ENCODE measurements at places on chromosomes 6 and 20. TPM values are rescaled to one million over a fixed set of nuclear protein-coding genes. Genes with fewer than 3 reads are reported as not detected.

The KCNB1 gene
- total RNA-seq, result 5.1 TPM

DNA sequence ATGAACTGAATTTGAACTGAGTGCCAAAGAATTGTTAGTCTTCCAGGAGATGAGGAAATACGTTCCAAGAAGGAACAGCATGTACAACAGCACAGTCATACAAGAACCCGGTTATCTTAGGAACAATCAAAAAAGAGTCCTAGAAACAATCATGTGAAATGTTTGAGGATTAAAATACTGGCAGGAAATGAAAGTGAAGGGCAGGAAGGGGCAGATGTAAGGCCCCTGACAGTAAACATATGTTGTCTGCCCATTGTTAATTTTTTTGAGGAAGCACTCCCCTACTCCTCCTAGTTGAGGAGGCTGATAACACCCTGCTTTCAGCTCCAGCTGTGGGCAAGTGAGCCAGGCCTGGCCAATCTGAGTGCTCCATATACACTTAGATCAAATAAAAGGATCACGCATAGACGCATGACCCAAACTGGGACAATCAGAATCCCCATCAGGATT is 220.9 kb downstream of the HACE1 start:
- no peaks in the 10 kb centered on the region for H3K27me3 ChIP-seq
- no peak overlapping the region for H3K4me3 ChIP-seq
- no peaks in the 10 kb centered on the region for H3K36me3 ChIP-seq

DNA sequence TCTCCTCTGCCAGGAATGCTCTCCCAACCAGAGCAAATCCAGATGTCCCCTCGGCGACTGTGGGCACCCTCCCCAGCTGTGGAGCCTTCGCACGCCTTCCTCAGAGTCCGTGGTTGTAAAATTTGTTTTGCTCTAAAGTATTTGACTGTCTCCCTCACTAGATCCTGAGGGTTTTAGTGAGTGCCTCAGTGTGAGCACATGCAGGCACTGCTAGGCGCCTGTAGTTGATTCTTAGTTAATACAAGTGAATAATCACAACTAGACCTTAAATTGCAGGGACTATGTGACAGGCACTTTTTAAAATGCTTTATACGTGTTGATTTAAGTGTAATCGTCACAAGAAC is 680 bp upstream of the MTCH1 start:
- peaks cover 3% of the 10 kb centered on the region for H3K4me1 ChIP-seq
- H3K27me3 ChIP-seq, result no peaks in the 10 kb centered on the region
- H3K4me3 ChIP-seq, result peak overlapping the region; percentile 98
- H3K27ac ChIP-seq, result peak overlapping the region; percentile 96
- H3K36me3 ChIP-seq, result no peaks in the 10 kb centered on the region

GRCh38 chr6:55794136-55794812 is 81.1 kb downstream of the BMP5 start:
- H3K4me3 ChIP-seq, result no peak overlapping the region
- DNase-seq, result no peak
- no peaks in the 10 kb centered on the region for H3K27me3 ChIP-seq
- H3K36me3 ChIP-seq, result no peaks in the 10 kb centered on the region

The TP53TG5 gene
- not detected for total RNA-seq

The RRAGD gene
- 38.6 TPM for total RNA-seq

DNA sequence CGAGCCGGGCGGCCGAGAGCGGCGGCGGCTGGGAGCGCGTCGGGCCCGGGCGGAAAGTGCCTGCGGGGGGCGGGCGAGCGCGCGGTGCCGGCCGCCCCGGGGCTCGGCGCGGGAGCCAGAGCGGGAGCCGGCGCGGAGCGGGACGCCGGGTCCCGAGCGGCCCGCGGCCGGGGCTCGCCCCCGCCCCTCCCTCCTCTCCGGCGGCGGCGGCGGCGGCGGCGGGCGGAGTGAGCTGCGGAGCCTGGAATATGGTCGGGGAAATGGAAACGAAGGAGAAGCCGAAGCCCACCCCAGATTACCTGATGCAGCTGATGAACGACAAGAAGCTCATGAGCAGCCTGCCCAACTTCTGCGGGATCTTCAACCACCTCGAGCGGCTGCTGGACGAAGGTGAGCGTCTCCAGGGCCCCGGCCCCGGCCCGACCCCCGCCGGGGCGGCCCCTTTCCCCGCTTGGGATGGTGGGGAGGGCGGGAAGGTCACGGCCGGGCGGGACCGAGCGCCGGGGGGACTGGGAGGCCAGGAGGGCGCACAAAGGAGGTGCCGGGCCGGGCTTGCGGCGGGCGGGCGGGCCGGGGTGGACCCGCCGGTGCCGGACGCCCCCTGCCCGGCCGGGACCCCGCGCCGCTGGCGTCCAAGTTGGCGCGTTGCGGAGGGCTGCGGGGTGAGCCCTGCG is 565 bp downstream of the QKI start:
- H3K36me3 ChIP-seq, result no peaks in the 10 kb centered on the region
- DNase-seq, result no peak
- H3K27me3 ChIP-seq, result no peaks in the 10 kb centered on the region
- H3K4me3 ChIP-seq, result peak overlapping the region; percentile 97

DNA sequence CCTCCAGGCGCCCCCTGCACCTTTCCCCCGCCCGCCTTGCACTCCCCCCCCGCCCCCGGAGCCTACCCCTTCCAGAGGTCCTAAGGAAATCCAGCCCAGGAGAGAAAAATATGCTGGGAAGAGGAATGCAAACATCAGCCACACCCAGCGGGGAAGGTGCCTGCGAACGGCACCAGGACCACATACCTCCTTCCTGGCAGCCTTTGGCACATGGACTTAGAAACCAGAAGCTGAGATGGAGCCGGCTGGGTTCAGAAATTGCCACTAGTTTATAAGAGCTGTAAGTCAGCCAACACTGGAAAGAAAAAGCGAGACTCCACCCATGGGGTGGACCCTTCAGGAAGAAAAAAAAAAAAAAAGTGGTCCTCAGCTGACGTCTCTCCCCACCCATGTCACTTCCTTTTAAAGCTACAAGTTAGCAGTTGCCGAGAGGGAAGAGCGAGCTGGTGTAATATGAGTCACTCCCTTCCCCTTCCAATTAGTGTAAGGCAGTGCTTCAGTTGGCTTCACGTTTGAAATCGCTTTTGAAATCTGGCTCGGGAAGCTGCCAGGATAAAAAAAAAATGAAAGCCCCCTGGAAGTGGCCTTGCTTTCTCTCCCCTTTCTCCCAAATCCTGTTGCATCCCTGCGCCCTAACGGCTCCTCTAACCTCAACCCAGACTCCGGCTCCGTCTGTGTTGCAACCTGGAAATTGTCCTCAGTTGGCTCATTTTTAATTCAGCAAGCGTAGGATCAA is at the start of gene AGPAT4:
TSS of gene AGPAT4 (minus strand) at position 310 of the 736 bp plus-strand sequence. CDS start 41,848 bp downstream, outside the sequence.
- peak within 1 kb of the TSS; percentile 75 for H3K27ac ChIP-seq
- H3K27me3 ChIP-seq, result no peaks in the 10 kb centered on the region
- no peaks in the 10 kb centered on the region for H3K36me3 ChIP-seq
- peak within 1 kb of the TSS; percentile 79 for H3K4me3 ChIP-seq
- no peaks in the 10 kb centered on the region for H3K4me1 ChIP-seq

The GCLC gene
- total RNA-seq, result 33.8 TPM

The PTGIS gene
- total RNA-seq, result 41.0 TPM

GRCh38 chr6:2970753-2971419 is 481 bp downstream of the SERPINB6 start:
- H3K4me1 ChIP-seq, result no peaks in the 10 kb centered on the region
- no peaks in the 10 kb centered on the region for H3K27me3 ChIP-seq
- peak overlapping the region; percentile 72 for H3K4me3 ChIP-seq
- H3K36me3 ChIP-seq, result no peaks in the 10 kb centered on the region
- H3K27ac ChIP-seq, result peak overlapping the region; percentile 100
- DNase-seq, result no peak

DNA sequence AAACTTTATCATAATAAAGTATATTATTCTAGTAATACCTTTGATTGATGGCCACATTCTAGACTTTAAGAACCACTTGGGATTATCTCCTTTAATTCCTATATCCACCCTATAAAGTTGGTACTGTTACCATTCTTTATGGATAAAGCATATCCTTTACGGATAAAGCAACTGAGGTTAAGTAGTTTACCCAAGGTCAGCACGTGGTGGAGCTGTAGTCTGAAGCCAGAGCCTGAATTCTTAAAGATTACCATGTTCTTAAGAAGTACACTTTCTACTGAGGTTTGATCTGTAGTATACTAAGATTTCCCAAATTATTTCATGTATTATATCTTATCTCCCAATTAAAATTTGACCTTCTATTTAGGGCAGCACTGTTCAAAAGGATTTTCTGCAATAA is 3.0 kb upstream of the NCOA7 start:
- H3K27ac ChIP-seq, result no peak overlapping the region
- H3K4me1 ChIP-seq, result peaks cover 6% of the 10 kb centered on the region
- H3K36me3 ChIP-seq, result no peaks in the 10 kb centered on the region
- no peaks in the 10 kb centered on the region for H3K27me3 ChIP-seq
- H3K4me3 ChIP-seq, result no peak overlapping the region

The CTAGE9 gene
- not detected for total RNA-seq

- no peaks in the 10 kb centered on the region for H3K4me1 ChIP-seq
- H3K27ac ChIP-seq, result no peak overlapping the region
- no peak for DNase-seq
- H3K27me3 ChIP-seq, result no peaks in the 10 kb centered on the region
Observed at GRCh38 chr6:71268735-71269437, 19.7 kb upstream of the OGFRL1 start.

- no peak for DNase-seq
- H3K4me3 ChIP-seq, result no peak overlapping the region
- no peak overlapping the region for H3K27ac ChIP-seq
- no peaks in the 10 kb centered on the region for H3K36me3 ChIP-seq
- H3K4me1 ChIP-seq, result no peaks in the 10 kb centered on the region
Observed at GRCh38 chr6:139395891-139396301, 21.4 kb upstream of the CITED2 start.

The RSPH3 gene
- total RNA-seq, result 9.4 TPM

The NFATC2 gene
- 11.9 TPM for total RNA-seq

GRCh38 chr6:47247227-47247797 is 62.4 kb downstream of the TNFRSF21 start:
- H3K36me3 ChIP-seq, result no peaks in the 10 kb centered on the region
- H3K4me1 ChIP-seq, result no peaks in the 10 kb centered on the region
- H3K27ac ChIP-seq, result no peak overlapping the region

The SDCBP2 gene
- 9.8 TPM for total RNA-seq

DNA sequence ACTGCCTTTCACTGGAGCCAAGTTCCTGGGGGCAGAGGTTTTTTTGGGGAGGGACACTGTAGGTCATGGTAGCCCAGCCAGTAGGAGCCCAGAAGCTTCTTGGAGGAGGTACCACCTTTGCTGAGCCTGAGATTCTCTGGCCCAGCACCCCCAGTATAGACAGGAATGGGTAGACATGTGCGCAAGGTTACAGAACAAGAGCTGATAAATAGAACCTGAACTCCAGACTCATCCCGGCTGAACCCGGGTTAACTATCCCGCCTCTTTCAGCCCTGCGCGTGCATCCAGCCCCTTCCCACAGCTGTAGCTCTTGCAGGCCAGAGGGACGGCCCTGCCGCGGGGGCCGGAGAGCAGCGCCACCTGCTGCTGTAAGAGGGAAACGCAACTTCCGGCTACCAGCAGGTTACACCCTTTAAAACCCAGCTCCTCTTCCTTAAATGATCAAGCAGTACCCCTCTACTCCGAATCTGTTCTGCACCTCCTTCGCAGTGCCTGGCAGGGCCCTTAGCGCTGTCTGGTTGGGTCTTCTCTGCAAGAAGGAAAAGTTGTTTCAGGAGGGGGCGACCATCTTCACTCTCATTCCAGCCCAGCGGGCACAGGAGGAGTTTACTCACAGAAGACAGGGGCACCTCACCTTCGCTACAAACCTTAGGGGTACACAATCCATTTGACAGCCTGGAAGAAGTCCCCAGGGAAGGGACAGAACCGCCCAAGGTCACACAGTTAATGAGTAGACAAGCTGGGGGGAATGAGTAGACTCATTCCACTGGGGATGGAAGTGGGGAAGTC is 7.5 kb downstream of the SRXN1 start:
- peak; percentile 69 for DNase-seq
- no peaks in the 10 kb centered on the region for H3K4me1 ChIP-seq
- H3K27ac ChIP-seq, result no peak overlapping the region
- no peak overlapping the region for H3K4me3 ChIP-seq
- peaks cover 10% of the 10 kb centered on the region for H3K36me3 ChIP-seq
- no peaks in the 10 kb centered on the region for H3K27me3 ChIP-seq

GRCh38 chr20:46802722-46803121 is 91.9 kb upstream of the EYA2 start:
- no peaks in the 10 kb centered on the region for H3K4me1 ChIP-seq
- no peaks in the 10 kb centered on the region for H3K27me3 ChIP-seq
- no peak for DNase-seq

DNA sequence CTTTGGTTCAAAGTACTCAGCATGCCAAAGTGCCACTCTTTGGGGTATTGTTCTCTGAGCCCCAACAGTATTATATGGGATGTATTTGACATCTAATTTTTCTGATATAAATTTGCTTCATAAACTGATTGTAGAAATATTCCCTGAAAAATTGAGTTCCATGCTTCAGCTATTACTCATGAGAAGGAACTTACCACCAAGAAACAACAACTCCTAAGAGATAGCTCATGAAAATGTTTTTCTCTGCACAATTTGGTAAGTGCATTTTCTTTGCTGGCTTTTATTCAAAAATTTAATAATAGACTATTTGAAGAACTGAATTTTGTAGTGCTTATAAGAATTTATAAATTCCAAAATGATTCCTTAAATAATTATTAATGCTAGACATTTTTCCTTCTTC is 12.8 kb upstream of the TPD52L1 start:
- no peak for DNase-seq
- H3K27ac ChIP-seq, result no peak overlapping the region
- no peak overlapping the region for H3K4me3 ChIP-seq
- no peaks in the 10 kb centered on the region for H3K36me3 ChIP-seq
- H3K27me3 ChIP-seq, result no peaks in the 10 kb centered on the region
- no peaks in the 10 kb centered on the region for H3K4me1 ChIP-seq

GRCh38 chr20:13510837-13511488 is 127.8 kb downstream of the TASP1 start:
- DNase-seq, result peak; percentile 30
- H3K27me3 ChIP-seq, result no peaks in the 10 kb centered on the region
- no peak overlapping the region for H3K27ac ChIP-seq
- H3K4me3 ChIP-seq, result no peak overlapping the region

GRCh38 chr20:37651932-37652331 is 41.9 kb upstream of the CTNNBL1 start:
- no peak for DNase-seq
- H3K4me3 ChIP-seq, result no peak overlapping the region
- no peaks in the 10 kb centered on the region for H3K36me3 ChIP-seq
- H3K27me3 ChIP-seq, result no peaks in the 10 kb centered on the region
- H3K27ac ChIP-seq, result no peak overlapping the region

DNA sequence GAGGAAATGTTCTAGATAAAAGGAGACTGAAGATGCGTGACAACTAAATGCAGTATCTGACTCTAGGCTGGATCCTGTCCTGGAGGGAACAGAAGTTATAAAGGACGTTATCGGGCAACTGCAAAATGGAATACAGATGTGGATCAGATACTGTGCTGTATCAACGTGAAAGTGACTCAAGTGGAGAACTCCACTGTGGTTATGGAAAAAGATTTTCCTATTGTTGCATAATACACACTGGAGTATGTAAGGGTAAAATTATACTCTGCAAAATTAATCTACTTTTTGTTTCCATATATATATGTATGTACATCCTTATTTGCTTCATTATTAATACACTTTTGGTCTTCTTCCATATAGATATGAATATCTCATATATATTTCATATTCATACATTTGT is 654.0 kb downstream of the QKI start:
- H3K27ac ChIP-seq, result no peak overlapping the region
- H3K4me3 ChIP-seq, result no peak overlapping the region
- no peaks in the 10 kb centered on the region for H3K36me3 ChIP-seq
- no peak for DNase-seq
- H3K27me3 ChIP-seq, result no peaks in the 10 kb centered on the region

GRCh38 chr20:36547186-36548005 is 6.1 kb downstream of the MYL9 start:
- H3K4me3 ChIP-seq, result no peak overlapping the region
- H3K4me1 ChIP-seq, result peaks cover 7% of the 10 kb centered on the region
- no peaks in the 10 kb centered on the region for H3K36me3 ChIP-seq
- H3K27ac ChIP-seq, result no peak overlapping the region
- no peak for DNase-seq

The GSTA4 gene
- 25.9 TPM for total RNA-seq
